Motor neuron (in vitro differentiated cells): ENCODE measurements at places on chromosomes 3 and 15. TPM values are rescaled to one million over a fixed set of nuclear protein-coding genes. Genes with fewer than 3 reads are reported as not detected.
A peak's percentile ranks its signal among the peaks of the same experiment; 100 is the strongest.

SLC2A2 gene
- not detected in 2 replicates for total RNA-seq

DGKG gene
- total RNA-seq: 0.16 and 0.31 TPM in 2 replicates

GRCh38 chr3:51974963-51975851, at the start of gene ABHD14A:
Gene ABHD14A (plus strand): TSS chr3:51975064. CDS start chr3:51975136, 72 bp downstream.
- peak; percentile 83 for ATAC-seq

DNA sequence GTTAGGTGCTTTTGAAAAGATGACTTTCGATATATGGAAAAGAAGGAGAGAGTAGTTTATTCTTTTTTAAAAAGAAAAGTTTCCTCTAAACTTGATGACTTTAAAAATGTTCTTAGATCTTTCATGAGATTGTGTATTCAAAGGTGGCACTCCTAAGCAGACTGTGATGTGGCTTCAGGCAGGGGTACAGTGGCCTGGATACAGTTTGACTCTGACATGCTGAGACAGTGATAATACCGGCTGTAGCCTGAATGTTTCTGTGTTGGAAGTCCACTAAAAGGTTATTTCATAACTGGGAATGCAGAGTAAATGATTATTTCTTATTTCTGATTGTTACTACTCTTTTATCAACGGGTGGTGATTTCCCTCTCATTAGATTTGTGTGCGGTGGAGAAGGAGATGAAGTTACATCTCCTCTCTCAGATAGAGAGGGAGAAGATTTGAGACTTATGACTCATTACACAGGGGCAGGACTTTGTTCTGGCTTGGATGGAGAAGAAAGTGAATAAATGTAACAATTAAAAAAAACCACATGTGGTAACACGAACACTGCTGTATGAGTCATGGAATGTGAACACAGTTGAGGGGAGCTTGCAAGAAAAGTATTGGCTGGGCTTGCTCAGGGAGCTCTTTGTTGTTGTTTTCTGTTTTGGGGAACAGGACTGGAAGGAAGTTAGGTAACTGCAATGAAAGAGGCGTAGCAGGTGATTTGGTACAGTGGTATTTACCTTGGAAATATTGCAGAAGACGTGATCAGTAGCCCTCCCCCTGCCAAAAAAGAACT, 21.6 kb downstream of the SPTSSB start:
- ATAC-seq: peak; percentile 63

DNA sequence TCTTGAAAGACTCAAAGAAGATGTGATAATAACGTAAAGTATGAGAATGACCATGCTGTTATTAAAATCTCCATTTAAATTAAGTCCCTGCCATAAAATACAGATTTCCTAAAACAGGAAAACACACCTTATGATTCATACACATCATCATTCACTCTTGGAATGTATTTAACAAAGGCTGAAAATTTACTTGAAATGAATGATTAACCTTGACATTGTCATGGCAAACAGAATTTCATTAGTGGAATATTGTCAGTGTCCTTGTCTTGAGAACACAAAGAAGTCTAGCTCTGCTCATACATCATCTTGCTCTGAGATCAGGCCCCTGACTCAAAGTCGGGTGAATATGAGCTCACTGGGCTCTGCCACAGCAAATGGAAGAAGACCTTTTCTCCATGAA, 313.9 kb downstream of the FGF12 start:
- no peak for ATAC-seq

DNA sequence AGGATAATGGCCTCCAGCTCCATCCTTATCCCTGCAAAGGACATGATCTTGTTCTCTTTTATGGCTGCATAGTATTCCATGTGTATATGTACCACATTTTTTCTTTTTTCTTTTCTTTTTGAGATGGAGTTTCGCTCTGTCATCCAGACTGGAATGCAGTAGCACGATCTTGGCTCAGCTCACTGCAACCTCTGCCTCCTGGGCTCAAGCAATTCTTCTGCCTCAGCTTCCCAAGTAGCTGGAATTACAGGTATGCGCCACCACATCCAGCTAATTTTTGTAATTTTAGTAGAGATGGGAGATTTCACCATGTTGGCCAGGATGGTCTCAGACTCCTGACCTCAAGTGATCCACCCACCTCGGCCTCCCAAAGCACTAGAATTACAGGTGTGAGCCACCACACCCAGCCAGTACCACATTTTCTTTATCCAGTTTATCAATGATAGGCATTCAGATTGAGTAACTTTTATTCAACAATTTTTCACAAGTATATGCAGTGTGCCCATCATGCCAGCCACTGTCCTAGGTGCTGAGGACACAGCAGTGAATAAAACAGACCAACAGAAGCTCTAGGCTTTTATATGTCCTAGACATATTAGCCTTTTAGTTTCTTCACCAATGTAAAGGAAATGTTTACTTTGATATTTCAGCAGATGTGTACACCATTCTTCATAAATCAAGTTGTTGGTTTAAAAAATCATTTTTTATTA, 815.2 kb downstream of the FHIT start:
- ATAC-seq: no peak
